ENCODE measurements at places on chromosomes 16 and 17. TPM values are rescaled to one million over a fixed set of nuclear protein-coding genes. Genes with fewer than 3 reads are reported as not detected.

- DNase-seq = no peak
Measured at GRCh38 chr17:73091770-73092522, 542 bp downstream of the SLC39A11 start.

DNA sequence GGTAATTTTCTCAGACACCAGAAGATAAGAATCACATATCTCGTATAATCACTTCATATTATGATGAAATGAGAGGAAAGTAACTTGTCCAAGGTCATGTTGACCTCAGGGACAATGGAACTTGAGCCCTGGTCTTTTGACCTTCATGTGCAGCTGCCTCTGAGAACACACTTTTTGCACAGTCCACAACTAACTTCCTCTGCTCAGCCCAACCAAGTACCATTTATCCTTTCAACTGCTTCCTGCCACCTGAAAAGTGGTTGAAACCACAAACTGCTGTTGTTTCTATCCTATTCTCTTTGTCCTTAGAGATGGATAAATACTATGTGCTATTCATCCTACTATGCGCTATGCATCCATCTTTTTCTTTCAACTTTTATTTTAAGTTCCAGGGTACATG lies 2.3 kb upstream of the CCL1 start:
- no peak for DNase-seq

- no peak for DNase-seq
Measured at GRCh38 chr17:13743906-13744305, 142.2 kb upstream of the HS3ST3A1 start.

DNA sequence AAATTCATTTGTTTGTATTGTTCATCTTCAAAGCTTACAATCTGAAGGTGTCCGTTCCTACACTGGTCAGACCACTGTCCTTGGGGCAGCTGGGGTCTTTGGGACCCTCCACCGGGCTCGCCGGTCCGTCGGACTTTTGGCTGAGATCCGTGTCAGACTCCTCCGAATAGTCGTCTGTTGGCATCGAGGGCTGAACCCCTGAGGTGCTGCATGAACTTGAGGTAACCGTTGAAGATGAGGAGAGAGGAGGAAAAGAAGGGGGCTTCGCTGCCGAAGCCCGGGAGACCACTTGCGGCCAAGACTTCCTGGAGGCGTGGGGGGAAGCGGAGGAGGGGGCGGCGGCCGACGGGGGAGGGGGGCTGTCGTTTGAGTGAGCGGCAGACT lies 260.8 kb downstream of the ZFHX3 start:
- no peak for DNase-seq

The KIF19 gene
- 1.1 TPM for polyA plus RNA-seq

- no peak for DNase-seq
Measured at GRCh38 chr17:3944485-3945388, 19.5 kb downstream of the ATP2A3 start.

The IL21R gene
- not detected for polyA plus RNA-seq

DNA sequence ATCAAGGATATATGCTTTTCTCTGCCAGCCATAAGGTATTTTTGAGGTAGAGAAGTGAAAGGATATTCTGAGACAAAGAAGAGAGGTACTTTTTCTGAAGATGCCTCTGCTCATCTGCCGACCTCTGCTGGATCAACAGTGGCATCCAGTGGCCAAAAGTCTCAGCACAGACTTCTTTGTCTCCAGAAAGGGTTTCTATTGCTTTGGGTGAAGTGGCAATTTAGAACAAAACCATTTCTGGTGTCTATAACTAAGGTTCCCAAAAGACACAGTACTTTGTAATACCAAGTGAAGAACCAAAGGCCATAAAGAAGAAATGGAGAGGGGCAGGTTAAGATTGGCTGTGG lies 155.2 kb upstream of the C17orf78 start:
- DNase-seq = no peak

DNA sequence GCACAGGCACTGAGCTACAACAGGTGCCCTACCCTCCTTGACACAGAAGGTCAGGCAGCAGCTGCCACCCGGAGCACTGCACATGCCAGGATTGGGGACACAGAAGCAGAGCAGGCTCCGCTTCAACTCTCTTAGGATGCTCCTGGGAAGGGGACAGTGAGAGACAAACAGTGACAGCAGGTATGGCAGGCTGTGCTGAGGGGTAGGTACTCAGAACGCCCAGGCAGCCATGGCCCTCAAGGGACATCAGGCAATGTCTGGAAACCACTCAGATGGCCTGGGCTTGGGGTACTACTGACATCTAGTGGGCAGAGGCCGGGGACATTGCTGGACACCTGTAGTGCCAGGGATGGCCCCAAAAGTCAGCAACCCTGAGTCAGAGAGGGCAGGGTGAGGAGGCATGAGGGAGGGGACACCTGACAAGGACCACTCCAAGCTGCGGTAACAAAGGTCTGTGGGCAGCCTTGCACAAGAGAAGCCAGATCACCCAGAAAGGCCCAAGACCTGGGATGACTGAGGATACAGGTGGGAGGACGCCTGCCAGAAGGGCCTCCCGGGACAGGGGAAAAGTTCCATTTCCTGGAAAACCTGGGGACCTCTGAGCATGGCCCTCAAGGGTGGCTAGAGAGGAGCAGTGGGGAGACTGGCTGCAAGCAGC lies 21.2 kb downstream of the PEMT start:
- DNase-seq = no peak

The TMEM88 gene
- 34.0 TPM for polyA plus RNA-seq

The UNC119 gene
- 79.7 TPM for polyA plus RNA-seq

DNA sequence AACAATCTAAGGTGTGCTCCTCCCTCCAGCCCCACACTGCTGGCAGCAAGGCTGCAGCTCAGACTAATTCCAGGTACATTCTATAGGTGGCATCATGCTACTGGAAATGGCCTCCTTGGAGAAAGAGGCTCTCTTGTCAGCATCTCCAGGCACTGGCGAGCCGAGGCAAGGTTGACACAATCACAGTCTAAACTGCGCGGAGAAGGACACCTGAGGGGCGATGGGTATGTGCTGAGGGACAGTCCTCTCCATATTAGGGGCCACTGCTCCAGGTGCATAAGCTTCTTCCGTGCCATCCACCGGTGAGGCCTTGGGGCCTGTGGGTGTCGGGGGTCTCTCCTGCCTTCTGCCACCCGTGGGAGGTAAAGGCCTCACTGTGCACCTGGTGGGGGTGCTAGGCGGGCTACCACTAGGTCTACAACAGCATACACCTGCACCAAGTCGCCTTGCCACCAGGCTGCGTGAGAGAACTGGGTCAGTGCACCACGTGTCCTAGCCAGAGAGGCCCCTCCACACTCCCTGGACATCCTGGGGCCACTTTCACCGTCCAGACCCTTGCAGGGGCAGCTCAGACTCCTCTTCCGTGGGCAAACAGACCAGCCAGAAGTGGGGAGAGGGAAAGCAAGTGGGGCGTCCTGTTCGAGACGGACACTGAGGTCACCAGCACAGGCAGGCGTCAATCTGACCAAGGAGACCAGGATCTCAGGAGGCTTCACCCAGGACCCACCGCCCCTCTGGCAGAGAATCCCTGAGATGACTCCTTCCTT lies 12.1 kb upstream of the CBX8 start:
- DNase-seq = no peak

- DNase-seq = no peak
Measured at GRCh38 chr17:81608605-81609004, 28.3 kb downstream of the NPLOC4 start.

GRCh38 chr16:9300252-9300651 lies 208.8 kb downstream of the HAPSTR1 start:
- DNase-seq = no peak

DNA sequence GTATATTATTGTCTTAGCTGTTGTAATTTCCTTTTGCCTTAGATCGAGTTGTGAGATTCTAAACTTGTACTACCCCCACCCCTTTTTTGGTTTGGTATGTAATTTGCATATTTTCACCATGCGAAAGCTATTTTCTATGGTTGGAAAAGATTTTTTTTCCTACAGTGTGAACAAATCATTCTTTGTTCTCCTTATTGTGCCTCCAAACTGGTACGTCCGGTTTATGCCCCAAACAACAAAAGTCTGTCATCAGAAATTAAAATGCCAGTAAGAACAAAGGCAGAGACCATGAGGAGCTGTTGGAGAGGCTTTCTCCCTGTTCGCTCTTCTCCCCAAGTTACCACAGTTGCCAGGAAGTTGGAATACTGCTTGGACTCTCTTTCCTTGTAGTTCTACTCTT lies 66.1 kb downstream of the BCAS3 start:
- DNase-seq = no peak

DNA sequence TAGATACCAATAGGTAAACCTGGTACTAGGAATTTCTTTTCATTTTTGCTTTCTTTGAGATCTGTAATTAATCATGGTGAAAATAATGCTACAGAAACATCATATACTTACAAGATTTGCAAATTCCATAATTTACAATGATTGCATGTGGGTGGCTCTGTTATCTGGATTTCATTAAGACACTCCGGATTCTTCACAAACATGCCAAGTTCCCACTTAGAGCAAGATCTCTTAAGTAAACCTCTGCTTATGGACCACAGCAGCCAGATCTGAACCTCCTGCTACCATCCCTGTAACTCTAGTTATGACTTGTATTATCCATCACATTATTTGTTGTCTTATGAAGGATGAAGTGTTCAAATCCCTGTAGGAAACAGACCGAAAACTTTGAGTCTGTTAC lies 424.7 kb downstream of the CDH13 start:
- DNase-seq = no peak

The TAT gene
- 0.11 TPM for polyA plus RNA-seq

- no peak for DNase-seq
Measured at GRCh38 chr17:6721744-6722143, 8.6 kb upstream of the SLC13A5 start.

DNA sequence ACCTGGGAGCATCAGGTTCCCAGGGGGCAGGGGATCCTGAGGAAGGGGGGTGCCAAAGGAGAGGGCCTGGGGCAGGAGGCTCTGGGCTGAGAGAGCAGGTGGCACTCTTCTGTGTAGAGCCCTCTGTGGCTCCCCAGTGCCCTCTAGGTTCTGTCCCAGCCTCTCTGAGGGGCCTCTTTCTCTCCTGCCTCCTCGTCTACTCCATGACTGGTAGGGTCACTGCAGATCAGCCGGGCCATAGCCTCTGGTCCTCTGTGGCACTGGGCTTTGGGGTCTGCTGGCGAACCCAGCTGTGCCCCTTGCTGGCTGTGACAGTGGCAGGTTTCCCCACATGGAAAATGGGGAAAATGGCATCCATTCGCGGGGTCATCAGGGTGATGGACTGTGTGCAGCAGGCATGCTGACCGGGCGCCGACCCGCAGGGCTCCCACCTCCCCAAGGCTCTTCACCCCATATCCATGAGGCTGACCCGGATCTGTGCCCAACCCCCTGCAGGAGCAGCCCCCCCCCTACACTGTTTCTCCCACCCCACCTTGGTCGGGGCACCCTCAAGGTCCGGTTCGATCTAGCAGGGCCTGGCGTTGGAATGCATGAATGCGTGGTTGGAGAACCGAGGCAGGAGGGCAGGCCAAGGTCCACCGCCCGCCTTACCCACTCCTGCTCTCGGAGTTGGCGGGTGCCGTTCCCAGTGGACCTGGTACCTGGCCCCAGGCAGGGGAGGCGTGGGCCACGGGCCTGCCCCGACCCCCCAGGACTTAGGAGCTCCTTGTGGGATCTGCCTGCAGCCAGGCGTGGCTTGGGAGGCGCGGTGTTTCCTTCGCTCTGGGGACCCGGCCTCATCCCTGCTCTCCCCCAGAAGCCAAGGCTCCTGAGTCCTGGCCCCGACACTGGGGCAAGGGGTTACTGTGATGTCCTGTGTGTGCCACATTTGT lies 6.5 kb downstream of the GLIS2 start:
- DNase-seq = no peak

DNA sequence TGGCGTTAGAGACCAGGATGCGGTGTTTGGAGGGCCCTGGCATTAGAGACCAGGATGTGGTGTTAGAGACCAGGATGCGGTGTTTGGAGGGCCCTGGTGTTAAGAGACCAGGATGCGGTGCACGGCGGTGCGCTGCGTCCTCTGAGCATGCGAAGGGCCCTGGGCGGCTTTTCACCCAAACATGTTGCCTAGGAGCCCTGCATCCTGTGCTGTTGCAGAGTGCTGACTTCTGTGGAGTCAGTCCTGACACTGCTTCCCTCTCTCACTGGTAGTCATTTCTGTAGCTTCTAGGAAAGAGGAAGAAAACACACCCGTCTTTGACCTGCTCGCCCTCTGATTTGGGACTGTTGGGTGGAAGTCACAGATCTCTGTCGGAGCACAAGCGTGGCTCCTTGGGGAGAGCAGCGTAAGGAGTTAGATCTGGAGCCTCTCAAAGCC lies 141.2 kb downstream of the LAT start:
- DNase-seq = no peak

DNA sequence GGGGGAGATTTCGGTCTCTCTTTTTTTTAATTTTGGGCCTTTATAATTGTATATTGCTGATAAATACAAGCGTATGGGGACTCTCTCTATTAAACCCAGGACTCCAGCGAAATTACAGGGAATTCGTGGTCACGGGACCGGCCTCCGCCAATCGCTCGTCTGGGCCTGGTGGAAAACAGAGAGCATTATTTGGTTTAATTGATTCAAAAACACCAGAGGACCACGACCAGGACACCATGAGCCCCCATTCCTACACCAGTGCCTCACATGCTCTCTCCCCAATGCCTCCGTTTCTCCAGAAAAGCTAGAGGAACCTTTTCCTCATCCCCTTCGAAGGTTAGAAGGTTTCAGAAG lies at the start of gene HOXB2:
HOXB2 (minus strand) TSS at position 88 of the 354 bp plus-strand sequence. CDS start 198 bp downstream, outside the sequence.
- no peak for DNase-seq

- DNase-seq = no peak
Measured at GRCh38 chr17:72099919-72100318, 20.9 kb upstream of the SOX9 start.

The ARL5C gene
- not detected for polyA plus RNA-seq

DNA sequence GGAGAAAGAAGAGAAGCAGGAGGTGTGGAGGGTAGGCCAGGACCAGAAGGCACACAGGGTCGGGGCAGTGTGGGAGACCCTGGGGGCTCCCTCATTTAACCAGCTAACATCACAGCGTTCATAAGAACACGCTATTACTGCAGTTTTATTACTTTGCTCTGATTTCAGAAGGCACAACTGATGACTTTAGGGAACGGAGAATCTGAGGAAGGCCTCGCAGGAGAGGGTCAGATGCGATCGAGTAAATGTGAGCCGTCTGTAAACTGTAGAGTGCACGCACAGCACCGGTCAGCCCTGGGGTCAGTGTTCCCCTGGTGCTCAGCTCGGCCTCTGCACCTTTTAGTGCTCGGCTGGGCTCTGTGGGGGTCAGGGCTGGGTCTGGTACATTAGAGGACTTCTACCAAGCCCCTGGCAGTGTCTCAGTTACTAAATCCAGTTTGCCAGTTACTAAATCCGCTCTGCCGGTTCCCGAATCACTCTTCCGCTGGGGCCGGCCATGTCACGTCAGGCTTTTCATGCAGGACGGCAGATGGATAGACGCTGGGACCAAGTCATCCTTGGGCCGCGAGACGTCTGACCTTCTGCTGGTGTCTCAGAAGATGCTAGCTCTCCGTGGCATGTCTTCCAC lies 325.9 kb downstream of the SEC14L1 start:
- no peak for DNase-seq

- DNase-seq = no peak
Measured at GRCh38 chr16:48965386-48965785, 316.3 kb downstream of the CBLN1 start.

The ASIC2 gene
- polyA plus RNA-seq = 3.8 TPM

The HS3ST3B1 gene
- 25.0 TPM for polyA plus RNA-seq

DNA sequence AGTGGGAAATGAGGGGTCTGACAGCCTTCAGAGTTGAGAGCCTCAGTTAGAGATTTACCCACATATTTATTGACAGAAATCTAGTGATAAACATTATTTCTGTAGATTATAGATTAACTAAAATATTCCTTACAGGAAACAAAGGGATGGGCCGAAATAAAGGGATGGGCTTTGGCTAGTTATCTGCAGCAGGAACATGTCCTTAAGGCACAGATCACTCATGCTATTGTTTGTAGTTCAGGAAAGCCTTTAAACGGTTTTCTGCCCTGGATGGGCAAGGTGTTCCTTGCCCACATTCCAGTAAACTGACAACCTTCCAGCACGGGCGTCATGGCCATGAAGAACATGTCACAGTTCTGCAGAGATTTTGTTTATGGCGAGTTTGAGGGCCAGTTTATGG lies 154.8 kb upstream of the TOM1L1 start:
- no peak for DNase-seq

The CALB2 gene
- polyA plus RNA-seq = 0.95 TPM

All from left renal cortex interstitium (tissue), 4 donors.